Activated CD4-positive, alpha-beta T cell treated with anti-CD3 and anti-CD28 coated beads for 1 hour (primary cell): ENCODE measurements at places on chromosomes 7 and 10.

DNA sequence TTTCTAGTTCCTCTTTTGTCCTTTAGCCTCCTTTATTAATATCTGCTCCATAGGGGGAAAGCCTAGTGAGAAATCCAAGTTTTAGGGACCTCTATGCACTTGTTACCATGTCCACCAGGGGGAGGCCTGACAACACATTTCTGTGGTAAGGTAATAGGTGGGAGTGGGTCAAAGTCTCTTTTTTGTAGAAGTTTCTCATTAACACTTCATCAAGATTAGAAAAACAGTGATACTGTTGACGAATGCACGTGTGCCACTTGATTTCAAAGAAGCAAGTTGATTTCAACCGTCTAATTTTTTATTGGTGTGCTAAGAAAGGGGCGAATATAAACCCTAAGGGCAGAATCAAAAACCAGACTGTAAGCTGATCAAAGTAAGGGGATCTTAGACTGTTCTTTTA, 30.6 kb downstream of the CISD1 start:
- DNase-seq, result peak; percentile 23

DNA sequence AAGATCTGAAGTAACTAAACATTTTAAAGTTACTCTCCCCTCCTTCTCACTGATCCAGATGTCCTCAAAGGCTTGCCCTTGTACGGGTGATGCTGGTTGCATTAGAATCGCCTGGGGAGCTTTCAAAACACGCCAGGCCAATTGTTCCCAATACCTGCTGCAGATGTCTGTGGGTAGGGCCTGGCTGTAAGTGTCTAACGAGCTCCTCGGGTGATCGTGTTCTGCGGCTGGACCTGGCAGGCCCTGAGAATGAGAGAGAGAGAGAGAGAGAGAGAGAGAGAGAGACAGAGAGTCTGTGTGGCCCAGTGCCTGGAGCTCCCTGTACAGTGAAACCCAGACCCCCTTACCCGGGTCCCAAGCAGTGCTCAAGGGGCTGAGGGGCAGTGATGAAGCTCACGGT, 8.4 kb downstream of the COL13A1 start:
- DNase-seq, result no peak

DNA sequence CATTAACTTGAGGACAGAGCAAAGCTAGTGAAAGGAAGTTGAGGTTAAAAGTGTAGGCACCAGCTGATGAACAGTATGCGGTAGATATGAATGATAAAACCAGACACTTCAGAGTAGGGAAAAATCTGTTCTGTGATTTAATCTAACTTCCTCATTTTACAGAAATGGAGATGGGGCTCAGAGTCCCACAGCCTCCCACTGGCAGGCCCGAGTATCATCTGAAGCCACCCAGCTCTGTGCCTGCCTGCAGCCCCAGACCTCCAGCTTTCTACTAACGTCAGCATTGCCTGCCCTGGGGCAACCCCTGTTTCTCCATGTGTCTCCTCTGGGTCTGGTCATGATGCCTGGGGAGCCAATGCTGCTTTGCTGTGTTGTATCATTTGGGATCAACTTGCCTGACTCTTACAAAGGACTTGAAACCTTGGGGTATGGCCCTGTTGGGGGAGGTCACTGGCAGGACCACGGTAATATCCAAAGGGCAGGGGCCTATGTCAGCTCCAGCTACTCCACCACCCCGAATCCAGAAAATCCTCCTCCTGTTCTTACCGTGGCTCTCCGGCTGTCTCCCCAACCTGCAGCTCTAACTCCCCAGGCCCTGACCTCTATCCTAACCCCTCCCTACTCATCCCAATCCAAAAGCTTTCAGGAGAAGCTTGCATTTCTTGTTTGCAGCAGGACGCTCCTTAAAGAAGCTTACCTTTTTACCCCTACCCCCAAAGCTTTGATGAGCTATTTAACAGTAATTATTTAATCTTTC, 56.2 kb upstream of the NPY start:
- DNase-seq, result no peak

DNA sequence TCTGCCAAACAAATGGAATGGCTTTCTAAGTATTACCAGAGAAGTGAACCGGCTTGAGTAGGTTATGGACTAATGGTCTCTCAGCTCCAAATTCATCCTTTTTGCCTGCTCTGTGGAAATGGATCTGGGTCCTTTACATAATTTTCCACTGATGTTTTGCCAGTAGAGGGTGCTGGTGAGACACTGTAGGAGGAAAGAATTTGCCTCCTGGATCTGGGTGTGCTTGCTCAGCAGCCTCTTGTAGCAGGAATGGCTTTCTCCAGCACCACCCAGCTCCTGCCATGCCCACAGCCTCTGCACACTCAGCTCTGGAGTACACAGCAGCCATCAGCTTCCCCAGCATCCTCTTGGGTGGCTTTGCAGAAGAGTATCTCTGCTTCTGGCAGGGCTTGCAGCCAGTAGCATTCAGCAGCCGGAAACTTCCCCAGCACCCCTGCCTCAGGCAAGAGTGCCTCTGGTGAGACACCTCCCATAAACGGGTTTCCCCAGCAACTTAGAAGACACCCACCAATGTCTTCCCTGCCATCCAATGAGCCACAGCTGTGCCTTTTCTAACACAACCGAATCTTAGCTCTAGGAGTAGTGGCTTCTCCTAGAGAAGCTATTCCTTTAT, 235.0 kb upstream of the PLPP4 start:
- DNase-seq, result no peak

DNA sequence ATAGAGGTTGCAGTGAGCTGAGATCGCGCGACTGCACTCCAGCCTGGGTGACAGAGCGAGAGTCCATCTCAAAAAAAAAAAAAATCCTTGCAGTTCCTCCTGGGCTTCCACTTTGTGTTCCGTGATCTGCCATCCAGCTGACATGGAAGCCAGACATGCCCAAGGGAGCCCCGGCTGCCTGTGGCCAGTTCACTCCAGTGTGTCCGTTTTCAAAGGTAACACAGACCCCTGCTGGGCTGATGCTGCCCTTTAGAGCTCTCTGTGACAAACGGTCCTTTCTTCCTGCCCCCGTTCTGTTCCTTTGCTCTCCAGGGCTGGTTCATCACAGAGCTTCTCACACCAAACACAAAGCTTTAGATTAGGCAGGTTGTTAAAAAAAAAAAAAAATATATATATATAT, 130.8 kb downstream of the CUL2 start:
- no peak for DNase-seq

GRCh38 chr10:70201105-70201504, 30.8 kb upstream of the SAR1A start:
- DNase-seq, result no peak
